ENCODE measurements at places on chromosomes 1 and 21.

- DNase-seq: no peak
These were observed 21.1 kb downstream of the SSBP3 start for GRCh38 chr1:54384918-54385726.

DNA sequence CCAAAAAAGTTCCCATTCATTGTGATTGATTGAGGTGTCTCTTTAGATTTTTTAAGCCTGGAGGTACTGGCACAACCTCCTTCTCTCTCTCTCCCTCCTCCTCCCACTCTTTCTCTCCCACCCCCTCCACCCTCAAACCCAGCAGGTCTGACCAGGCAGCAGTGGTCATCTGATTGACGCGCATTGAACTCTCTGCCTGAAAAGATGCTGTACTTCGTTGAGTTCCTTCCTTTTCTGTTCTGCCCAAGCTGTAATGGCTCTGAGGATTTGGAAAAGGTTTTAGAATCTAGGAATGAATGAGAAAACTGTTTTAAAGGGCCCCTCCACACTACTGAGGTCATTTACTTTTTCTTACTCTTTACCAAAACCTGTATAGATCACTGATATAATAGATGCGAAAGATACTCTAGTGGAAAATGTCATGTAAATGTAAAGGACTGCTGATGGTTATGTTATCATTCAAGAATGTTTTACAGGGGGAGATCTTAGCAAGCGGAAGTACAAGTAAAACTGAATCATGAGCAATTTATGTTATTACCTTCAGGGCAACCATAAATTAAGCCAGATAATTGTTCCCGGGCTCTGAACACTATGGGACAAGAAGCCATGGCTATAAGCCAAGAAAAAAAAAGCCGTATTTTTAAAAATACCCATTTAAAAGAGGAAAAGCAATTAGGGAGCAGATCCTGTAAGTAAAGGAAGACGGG is 25.2 kb upstream of the DYRK1A start:
- DNase-seq: no peak

- DNase-seq: no peak
These were observed 582.2 kb upstream of the ADGRL4 start for GRCh38 chr1:79588719-79589118.

- DNase-seq: no peak
These were observed 27.4 kb downstream of the KCNJ15 start for GRCh38 chr21:38284216-38284615.

GRCh38 chr1:167548059-167548932 is 5.3 kb downstream of the CREG1 start:
- DNase-seq: no peak

GRCh38 chr1:4055294-4055967 is 155.4 kb upstream of the C1orf174 start:
- no peak for DNase-seq

GRCh38 chr1:52189898-52190480 is 48.1 kb downstream of the ZFYVE9 start:
- no peak for DNase-seq

DNA sequence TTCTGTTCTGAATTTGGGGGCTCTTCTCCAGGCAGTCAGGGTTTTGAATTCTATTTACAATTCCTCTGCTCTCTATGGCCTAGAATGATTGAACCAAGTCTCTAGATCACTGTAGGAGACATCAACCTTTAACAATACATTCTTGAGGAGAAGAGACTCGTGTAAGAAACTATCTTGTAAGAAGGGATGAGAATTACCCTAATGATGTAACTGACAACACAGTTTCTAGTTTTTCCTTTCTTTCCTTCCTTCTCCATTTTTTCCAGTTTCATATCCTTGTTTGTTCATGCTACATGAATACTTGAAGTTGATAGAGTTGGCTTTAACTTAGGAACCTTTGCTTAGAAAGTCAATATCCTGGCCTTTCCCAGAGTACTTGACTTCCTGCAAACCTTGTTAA is 1.3 kb upstream of the ATP1A1 start:
- no peak for DNase-seq

DNA sequence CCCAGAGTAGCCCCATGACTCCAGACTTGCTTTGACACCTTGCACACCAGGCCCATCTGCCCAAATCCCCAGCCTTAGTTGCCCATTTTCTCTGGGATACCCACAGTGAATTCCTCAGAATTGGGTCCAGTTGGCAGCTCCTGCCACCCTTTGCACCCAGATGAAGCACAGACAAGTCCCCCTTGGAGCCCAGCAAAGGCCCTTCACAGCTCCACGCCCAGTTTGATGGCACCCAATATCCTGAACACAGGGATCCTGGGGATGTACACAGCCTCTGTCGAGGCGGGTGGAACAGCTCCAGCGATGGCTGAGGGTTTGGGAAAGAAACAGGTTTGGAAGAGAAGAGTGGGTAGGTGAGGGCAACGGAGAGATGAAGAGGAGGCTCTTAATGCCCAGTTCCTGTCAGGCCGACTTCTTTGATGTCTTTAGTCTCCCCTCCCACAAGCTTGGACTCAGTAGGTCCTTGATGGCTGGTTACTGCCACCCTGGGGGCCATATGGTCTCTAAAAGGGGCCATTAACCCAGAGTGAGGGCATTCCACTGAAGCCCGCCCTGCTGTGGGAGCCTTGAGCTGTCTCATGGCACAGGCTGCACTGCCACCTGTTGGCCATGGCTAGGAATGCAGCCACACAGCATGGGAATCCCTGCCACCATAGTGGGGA is 21.7 kb downstream of the TMEM53 start:
- no peak for DNase-seq

DNA sequence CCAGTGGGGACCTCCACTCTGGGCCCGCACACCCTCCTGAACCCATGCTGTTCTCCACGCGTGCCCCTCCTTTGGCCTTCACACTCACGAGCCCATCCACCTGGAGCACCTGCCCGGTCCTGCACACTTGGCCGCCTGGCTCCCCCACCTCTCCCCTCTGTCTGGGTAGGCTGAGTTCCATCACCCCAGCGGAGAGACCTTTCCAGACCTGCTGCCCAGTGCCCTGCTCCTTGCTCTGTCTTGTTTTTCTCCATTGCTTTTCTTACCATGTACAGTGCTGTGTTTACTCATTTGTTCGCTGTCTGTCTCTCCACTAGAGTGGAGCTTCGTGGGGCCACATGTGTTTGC is 351.0 kb upstream of the VAMP3 start:
- no peak for DNase-seq

DNA sequence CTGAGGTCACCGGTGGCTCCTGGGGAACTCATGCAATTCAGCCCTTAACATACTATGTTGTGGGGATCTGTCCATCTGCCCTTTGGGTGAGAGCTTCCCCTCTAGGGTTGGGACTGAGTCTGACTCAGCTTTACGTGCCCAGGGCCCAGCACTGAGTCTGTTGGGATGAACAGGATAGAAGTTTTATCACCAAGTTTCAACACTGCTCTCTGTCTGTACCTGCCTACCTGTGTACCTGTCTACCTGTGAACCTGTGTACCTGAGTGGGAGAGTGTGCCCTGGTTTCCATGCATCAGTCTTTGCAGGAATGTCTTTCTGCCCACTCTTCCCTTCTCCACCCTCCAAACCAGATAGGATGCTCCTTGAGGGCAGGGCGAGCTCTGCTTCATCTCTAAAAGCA is 90.6 kb upstream of the POU3F1 start:
- no peak for DNase-seq

DNA sequence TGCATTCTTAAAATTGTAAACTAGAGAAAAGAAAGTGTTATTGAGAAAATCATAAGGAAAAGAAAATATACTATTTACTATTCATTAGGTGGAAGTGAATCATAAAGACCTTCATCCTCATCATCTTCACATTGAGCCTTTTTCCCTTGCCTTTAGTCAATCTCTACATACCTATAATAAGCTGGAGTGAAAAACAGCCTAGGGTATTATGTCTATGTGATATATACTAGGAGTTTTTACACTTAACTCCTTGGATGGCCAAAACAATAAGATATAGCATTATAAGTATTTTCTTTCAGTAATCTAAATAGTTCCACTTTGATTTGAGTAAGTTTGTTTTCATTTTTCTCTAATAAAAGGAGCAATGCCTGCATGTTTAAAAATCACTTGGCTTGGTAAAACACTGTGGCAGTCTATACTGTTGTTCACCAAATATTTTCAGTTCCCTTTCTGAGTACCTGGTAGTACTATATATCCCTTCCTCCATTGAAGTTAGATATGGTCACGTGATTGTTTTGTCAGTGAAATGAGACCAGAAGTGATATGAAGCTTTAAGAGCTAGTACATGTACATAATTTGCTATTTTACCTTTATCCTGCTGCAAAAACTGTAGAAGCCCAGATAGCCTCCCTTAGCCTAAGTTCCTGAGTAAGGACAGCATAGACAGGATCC is 78.3 kb downstream of the CLEC20A start:
- DNase-seq: no peak

GRCh38 chr1:93623875-93624274 is 57.8 kb downstream of the BCAR3 start:
- DNase-seq: no peak

DNA sequence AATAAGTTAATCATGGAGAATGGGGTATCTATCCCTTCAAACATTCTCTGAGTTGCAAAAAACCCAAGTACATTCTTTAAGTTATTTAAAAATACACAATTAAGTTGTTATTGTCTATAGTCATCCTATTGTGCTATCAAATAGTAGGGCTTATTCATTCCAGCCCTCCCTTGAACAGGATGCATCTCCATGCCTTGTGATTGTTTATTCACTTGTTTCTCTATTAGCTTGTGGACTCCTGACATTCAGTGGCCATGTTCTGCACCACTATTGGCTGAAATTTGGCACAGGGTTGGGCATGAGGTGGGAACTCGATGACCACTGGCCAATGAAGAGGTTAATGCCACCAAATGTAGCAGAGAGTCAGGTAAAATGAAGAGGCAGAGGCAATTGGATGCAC is 272.8 kb downstream of the TNR start:
- no peak for DNase-seq

DNA sequence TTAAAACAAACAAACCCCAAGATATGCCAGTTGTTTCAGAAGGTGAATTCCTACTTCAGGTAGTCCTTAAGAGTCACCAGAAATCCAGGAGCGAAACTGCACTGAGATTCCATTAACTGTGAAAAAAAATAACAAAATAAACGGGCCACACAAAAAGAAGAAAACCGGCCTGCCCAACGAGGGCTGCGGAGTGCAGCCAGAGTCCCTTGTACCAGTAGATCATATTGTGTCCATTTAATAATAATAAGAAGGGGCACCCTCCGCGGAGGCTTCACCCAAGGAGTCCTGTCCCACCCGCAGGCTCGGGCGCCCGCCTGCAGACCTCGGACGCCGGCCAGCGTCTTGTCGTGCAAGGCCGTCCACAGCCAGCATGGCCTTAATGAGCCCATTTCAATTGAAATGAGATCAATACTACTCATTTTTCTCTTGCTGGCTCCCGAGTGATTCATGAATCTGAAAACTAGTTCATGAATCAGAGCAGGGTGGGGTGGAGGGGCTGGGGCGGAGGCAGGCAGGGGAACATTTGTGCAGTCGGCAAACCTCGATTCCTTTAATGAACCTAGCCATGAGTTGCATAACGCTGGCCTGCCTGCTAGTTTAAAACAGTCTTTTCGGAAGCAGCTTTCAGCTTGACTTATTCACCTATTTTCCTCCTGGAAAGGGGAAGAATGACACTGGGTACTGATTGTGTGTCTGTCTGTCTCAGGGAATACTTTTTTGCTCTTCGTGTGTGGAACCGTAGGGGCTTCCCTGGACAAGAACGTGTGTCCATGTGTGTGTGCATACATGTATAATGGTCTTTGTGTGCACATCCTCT is 113.1 kb upstream of the IRF2BP2 start:
- DNase-seq: no peak

- DNase-seq: no peak
These were observed 64.0 kb downstream of the LHX8 start for GRCh38 chr1:75198163-75198562.

GRCh38 chr1:8825985-8826481 is 8.6 kb upstream of the RERE start:
- no peak for DNase-seq

- no peak for DNase-seq
These were observed 49.1 kb upstream of the CSF3R start for GRCh38 chr1:36531833-36532232.

DNA sequence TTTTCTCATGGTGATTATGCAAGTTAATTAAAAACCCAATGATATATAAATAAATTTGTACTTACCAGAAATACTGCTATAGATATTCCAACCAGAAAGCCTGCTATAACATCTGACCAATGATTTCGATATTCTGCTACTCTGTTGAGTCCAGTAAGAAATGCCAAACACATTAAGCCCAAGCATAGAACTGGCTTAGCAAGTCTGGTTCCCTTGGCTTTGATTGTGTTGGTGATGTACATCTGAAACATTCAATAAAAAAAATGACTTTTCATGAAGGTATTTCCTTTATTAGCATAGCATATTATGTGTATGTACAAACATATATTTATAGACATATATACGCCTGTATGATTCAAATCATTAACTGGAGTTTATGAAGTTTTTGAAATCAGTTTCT is 82.8 kb downstream of the PLPPR5 start:
- no peak for DNase-seq

- DNase-seq: no peak
These were observed 12.2 kb downstream of the AKIRIN1 start for GRCh38 chr1:39003281-39003680.

GRCh38 chr21:17427831-17428483 is 84.9 kb upstream of the CXADR start:
- no peak for DNase-seq

GRCh38 chr1:230300322-230301301 is 125.5 kb downstream of the PGBD5 start:
- DNase-seq: no peak

GRCh38 chr1:209585672-209586071 is 2.2 kb downstream of the CAMK1G start:
- no peak for DNase-seq
